Activated T-helper 1 cell treated with Interleukin-2 at 50 U/mL for 16 hours (primary cell): ENCODE measurements at places on chromosomes 13 and 19.
A peak's percentile ranks its signal among the peaks of the same experiment; 100 is the strongest.

DNA sequence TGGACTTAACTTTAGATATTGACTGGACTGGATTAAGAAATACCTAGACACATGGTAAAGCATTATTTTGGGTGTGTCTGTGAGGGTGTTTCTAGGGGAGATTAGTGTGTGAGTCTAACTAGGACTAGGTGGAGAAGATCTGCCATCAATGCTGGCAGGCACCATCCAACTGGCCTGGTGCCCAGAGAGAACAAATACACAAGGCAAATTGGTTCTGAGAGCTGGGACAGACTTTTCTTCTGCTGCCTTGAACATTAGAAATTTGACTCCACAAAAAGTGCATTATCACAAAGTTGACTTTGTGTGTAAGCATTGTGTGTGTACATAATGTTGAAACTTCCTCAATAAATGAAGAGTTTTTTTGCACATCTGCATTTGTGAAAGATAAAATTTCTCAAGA, 522.1 kb downstream of the SUCLA2 start:
- no peak for DNase-seq

- no peak for DNase-seq
Observed at GRCh38 chr13:36813225-36813624, 5.8 kb upstream of the RFXAP start.

DNA sequence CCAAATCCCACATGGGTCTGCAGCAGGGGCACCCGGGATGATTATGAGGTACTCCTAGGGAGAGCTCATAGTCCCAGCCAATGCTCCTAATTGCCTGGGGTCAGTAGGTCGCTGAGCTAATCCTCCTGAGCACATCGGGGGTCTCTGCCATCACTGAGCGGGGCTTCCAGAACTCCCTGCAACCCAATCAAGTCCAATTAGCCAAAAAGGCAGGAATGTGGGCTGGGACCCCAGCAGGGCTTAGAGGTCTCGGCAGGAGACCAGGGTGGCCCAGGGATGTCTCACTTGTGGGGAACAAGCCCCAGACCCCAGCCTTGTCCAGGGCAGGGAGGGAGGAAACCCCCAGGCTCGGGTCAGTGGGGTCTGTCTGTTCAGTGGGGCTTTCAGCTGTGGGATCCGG, 17.1 kb upstream of the CPAMD8 start:
- DNase-seq: no peak

- no peak for DNase-seq
Observed at GRCh38 chr13:77040076-77040475, 13.1 kb upstream of the FBXL3 start.

DNA sequence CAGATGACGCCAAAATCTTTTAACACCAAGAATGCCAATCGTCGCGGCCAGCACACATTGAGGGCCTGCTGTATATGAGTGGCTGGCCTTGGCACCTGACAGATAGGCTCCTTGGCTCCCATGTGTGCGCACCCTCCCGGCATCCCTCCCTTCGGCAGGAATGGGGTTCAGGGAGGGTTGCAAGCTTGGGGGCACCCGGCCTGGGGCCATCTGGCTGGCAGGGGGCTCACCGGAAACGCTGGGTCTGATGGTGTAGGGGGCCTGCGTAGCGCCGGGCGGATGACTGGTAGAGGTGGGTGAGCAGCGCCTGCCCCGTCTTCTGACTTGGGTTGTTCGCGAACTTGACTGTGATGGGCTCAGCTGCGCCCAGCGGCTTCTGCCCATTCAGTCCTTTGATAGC, 22.4 kb downstream of the PRKCSH start:
- no peak for DNase-seq

DNA sequence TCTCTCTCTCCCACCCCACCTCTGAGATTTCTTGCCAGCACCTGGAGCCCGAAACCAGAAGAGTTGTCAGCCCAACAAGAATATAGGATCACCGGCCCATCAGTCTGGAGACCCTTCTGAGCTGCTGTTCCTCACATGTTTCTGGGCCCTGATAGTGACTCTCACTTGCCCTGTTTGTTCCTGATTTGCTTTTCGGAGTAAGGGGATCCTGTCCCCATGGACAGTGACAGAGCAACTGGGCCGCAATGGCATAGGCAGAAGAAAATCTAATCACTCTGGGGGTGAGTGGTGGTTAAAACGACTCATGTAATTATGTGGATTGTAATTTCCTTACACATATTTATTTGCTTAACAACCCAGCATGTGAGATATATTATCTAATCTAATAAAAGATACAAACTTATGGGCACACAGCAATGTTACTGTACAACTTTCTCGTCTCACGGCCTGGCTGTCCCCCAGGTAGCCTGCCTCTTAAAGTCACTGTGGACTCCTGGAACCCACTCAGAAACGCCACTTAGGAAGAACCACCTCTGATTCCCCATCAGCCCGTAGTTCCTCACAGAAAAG, 663 bp upstream of the SMAD9 start:
- DNase-seq: no peak

- peak; percentile 62 for DNase-seq
Observed at GRCh38 chr19:7862413-7862951, 11.7 kb downstream of the PRR36 start.

GRCh38 chr13:39859898-39860297, 204.4 kb downstream of the COG6 start:
- no peak for DNase-seq

DNA sequence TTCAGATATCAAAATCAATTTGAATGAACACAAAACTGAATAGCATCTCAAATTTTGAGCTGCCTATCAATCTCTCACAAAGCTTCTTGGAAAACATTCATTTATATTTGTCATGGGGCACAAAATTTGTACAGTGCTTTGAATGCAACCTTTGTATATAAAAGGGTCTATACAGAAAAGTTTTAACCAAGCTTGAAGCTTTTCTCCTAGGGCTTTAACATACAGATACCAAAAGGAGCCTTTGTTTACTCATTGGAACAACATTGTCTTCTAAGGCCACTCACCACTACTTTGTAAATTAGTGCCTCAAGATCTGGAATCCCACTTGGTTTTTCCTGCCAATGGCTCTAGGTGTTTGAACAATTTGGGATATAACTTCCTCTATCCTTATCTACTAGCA, 21.2 kb downstream of the LNX2 start:
- DNase-seq: no peak

GRCh38 chr19:53908106-53908934, 758 bp upstream of the CACNG7 start:
- no peak for DNase-seq

DNA sequence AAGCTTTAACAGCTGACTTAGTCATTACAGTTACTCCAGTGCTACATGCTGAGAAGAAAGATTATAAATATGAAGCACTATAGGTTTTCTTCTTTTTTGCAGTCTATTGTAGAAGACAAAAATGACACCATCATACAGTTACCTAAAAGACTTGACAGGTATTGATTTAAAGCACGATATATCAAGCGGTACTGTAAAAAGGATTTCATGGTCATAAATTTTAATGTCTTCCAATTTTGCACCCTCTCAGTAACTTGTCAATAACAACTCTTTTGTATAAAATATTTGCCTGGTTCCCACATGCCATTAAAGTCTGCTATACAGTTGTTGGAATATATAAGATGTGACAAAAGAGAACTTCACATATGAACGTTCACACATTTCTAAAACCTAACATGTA, 102.8 kb downstream of the ZIC5 start:
- no peak for DNase-seq

DNA sequence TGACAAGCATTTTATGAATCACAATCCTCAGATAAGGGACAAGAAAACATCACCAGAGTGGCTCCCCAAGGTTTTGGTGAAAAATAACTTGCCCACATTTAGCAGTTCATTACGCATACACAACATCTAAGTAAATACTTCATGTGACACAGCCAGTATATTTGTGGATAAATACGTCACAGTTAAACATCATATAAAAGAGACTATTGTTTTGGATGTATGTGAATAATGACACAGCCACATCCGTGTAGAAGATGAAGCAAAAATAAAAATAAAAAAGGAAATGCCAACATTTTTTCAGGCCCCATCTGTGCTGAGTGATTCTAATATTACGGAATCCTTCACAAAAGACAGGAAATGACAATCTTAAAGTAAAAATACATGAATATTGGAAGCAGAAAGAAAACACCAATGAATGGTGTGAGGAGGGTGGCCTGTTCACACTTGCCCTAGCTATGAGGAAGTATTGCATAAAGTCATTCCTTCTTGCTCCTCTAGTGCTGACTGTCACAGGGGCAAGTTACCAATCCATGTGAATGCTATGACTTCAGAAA, 457.1 kb downstream of the KLF12 start:
- no peak for DNase-seq

- peak; percentile 69 for DNase-seq
Observed at GRCh38 chr19:16382775-16383543, 58.3 kb downstream of the KLF2 start.

DNA sequence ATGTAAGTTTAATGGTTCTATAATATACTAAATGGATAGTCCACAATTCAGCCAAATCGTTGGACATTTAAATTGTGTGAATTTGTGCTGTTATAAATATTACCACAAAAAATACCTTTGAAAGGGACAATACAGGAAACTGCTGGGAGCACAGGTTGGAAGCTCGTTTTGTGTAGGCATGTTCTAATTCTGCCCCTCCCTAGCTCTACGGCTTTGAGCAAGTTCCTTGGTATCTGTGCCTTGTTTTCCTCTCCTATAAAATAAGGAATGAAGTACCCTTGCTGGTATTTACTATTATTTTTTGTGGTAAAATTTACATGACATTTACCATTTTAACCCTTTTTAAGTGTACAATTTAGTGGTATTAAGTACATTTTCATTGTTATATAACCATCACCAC, 102.6 kb upstream of the SLC7A1 start:
- DNase-seq: no peak

- no peak for DNase-seq
Observed at GRCh38 chr13:74576420-74576819, 442.2 kb upstream of the KLF12 start.

- DNase-seq: no peak
Observed at GRCh38 chr19:10292789-10293636, 3.3 kb downstream of the ICAM5 start.

DNA sequence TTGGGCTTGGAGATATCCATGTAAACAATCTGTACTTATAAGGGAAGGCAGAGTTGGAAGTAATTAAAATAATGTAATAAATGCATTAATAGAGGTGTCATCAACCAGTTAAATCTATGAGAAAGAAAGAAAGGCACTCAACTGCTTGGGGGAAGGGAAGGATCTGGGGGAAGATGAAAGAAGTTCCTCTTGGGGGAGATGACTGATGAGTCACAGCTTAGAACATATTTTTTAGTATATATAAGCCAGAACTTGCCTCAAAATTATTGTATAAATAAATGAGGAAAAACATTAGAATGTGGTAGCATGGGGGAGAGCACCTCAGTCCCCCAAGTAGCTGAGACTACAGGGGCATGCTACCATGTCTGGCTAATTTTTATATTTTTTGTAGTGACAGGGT, 205.8 kb downstream of the GGACT start:
- DNase-seq: no peak

GRCh38 chr13:100565286-100565685, 23.3 kb downstream of the GGACT start:
- no peak for DNase-seq

DNA sequence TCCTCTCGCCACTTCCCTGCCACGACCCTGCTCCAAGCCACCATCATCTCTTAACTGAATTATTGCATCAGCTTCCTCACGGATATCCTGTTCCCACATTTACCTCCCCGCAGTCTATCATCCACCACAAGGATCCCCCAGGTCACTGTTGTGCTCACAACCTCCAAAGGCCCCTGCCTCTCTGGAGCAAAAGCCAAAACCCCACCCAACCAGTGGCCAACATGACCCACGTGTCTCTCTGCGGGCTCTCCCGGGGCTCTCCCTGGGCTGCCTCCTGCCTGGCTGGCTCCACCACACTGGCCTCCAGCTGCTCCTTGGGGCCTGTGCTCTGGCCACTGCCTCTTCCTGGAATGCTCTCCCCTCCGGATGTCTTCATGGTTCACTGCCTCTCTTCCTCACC, 809.3 kb downstream of the UQCRFS1 start:
- no peak for DNase-seq

GRCh38 chr19:49585023-49585422, 3.9 kb downstream of the PRRG2 start:
- no peak for DNase-seq

DNA sequence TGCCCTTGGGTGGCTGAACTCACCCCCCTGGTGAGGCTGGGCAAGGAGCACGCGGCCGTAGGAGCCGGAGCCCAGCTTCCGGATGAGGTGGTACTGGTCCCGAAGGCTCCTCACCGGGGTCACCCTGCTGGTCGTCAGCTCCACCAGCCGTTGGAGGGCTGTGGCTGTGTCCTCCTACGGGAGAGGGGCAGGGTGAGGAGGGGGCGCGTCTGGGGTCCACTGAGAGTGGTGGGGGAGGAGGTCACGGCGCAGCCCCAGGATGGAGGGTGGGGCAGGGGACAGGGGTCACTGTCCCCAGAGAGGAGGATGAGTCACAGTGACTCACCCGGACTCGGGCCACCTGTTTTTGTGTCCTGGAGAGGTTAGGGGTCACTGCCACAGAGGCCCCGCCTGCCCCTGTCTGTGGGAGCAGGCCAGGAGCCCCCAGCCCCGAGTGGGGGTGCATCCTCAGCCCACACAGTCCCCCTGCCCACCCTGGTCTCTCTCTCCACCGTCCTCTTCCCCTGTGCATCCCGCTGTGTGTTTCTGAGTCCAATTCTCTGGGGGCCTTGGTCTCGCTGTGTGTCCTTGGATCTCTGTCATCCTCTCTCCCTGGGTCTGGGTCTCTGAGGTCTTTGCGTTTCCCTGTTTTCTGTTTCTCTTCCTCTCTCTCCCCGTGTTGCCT, 435 bp downstream of the SBK3 start:
- DNase-seq: no peak

DNA sequence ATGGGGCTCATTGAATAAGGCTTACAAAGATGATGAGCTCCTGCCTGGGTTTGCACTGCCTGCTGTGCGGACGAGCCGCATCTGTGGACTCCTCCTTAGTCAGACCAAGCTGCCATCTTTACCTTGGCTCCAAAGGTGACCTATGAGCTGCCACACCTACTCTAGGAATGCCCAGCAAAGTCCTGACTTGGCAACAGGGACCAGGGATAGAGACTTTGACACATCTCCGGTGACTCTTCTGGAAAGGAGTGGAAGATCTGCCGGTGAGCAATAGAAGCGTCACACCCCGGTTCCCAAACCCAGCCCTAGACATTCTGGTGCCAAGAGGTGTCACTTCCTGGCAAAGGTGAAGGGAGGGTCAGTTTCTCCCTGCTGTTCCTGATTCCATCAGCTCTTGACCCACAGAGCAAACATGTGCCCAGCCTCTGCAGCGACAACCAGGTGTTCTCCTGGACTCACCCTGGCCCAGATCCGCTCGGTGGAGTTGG, 50.2 kb upstream of the GTF3A start:
- DNase-seq: no peak

GRCh38 chr13:36370108-36370429, 23.9 kb upstream of the SPART start:
- DNase-seq: no peak
